BE2C (cell line): ENCODE measurements at places on chromosomes 7 and 10.

- DNase-seq, result no peak
Observed at GRCh38 chr7:42982604-42983115, 50.5 kb downstream of the MRPL32 start.

DNA sequence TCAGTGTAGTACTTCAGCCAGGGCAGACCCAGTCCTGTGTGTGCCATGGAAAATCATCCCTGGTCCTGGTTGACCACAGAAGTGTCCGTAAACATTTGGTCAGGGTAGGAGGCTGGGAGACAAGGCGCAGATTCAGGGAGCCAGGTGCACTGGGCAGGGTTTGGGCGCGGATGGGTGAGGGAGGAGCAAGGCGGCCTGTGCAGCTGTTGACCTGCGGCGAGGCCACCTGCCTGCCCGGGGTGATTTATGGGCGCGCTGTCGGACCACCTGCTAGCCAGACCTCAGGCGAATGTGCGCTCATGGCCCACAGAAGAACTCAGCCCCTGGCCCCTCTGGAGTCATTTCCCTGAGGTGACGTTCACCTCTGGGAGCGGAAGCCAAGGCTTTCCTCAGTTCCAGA, 6.6 kb downstream of the SFRP5 start:
- DNase-seq, result no peak

GRCh38 chr10:59337201-59337652, 25.1 kb downstream of the FAM13C start:
- DNase-seq, result peak; percentile 34

GRCh38 chr7:134623193-134623592, 23.5 kb upstream of the BPGM start:
- DNase-seq, result no peak

DNA sequence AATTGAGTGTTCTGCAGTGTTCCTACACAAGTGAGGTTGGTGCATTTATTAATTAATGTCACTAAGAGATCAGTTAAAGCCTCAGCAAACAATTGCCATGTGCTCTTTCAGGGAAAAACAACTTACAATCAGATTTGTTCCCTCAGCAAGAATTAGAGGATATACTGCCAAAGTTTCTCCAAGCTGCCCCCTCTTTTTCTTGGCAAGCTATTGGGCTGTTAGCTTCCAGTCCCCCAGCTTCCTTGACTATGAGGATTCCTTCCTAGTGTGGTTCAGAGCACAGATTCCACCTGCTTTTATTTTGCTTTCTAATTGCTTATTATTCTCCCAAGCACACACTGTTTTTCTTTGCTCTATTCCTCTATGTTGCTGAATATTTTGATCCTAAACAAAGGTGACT, 112.7 kb downstream of the RBM20 start:
- DNase-seq, result no peak

DNA sequence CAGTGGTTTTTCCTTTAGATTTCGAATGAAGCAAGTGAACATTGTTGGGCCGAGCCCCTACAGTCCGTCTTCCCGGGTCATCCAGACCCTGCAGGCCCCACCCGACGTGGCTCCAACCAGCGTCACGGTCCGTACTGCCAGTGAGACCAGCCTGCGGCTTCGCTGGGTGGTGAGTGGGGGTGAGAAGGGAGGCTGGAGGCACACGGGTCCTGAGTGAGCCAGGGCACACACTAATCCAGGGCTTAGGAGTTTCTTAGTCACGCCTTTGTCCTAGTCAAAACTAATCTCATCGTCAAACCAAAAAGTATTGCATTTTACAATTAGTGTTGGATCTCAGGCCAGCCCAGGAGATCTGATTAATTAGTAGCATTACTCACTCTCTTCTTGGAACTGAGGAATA, 568.8 kb upstream of the FOXK1 start:
- no peak for DNase-seq

- no peak for DNase-seq
Observed at GRCh38 chr7:127059475-127059874, 193.3 kb downstream of the GRM8 start.

- DNase-seq, result no peak
Observed at GRCh38 chr10:121702351-121703320, 104.4 kb upstream of the FGFR2 start.

DNA sequence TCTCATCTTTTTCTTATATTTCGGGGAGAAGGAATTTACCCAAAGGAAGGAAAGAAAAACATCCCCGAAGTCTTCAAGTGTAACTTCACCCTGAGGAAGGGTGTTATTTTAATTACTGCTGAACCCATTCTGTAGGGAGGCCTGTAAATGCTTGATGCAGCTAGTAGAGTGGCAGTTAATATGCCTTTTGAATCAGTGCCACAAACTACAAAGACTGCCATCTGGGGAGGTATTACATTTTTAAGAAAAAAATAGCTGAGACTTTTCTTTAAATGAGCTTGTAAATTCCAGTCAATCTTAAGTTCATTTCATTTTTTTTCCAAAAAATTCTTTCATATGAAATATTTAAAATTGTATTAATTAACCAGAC, 233.1 kb upstream of the FERD3L start:
- DNase-seq, result no peak

DNA sequence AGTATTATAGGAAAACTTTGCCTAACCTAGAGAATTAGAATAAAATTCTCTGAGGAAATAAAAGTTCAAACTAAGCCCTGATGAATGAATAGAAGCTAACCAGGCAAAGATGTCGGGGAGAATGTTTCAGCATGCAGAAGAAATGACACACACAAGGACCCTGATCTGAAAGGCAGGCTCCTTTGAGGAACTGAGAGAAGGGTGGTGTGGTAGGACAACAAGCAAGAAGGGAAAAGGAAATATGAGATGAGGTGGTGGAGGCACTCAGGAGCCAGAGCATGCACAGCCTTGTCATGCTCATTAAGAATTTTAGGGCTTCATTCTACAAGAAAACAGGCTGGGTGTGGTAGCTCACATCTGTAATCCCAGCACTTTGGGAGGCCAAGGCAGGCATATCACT, 90.6 kb downstream of the ARHGAP12 start:
- DNase-seq, result no peak
